Pulmonary artery endothelial cell (primary cell): ENCODE measurements at places on chromosomes 3 and 15.
A peak's percentile ranks its signal among the peaks of the same experiment; 100 is the strongest.

DNA sequence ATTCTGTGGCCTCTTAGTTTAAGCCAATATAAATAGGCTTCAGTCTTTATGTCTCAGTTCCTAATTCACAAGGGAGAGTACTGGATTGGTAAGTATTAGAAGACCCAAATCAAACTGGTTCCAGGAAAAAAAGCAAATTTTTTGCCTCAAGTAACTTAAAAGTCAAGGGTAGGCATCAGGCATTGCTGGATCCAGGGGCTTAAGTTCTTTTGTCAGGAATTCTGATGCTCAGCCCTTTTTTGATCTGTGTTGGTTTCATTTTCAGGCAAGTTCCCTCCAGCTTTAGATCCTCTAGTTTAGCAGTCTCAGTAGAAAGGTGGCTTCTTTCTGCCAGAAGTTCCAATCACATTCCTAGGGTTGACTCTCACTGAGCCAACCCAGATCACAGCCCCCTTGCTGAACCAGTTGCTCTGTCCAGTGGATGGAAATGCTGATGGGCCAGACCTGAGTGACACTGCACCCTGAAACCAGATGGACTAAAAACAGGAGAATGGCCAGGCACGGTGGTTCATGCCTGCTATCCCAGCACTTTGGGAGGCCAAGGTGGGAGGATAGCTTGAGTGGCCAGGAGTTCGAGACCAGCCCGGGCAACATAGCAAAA, 253.5 kb downstream of the SHQ1 start:
- DNase-seq = no peak

DNA sequence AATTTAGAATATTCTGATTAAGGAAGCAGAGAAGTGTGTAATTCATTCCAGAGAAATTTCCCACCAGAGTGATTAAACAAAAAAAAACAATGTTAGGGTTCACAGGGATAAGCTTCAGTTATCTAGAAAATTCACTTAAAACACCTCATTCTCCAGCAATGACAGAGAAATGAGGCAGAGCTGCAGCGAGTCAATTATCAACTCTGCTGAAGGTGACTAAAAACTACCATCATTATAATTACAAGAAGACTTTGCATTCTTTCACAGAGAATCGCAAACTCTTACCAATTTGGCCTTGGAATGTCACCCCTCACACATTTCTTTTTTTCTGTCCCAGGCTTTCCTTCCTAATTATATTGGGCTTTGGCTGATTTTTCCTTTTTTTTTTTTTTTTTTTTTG, 117.1 kb downstream of the RAB11A start:
- DNase-seq = no peak

DNA sequence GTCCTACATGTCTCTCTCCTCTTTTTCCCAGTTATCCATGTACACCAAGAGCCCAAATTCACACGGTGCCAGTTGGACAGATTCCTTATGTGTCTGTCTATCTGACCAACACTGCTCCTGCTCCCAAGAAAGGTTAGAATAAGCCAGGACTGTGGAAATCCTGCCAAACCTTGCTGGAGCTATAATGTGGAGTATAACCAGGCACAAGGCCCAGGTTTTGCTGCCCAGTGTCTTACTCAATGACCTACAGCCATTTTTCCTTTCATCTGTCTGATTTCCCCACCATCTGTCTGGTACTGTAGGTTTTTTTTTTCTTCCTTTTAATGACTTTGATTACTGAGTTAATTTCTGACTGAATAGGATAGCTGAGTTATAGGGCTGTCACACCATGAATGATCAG, 26.5 kb upstream of the MINDY4B start:
- DNase-seq = no peak

DNA sequence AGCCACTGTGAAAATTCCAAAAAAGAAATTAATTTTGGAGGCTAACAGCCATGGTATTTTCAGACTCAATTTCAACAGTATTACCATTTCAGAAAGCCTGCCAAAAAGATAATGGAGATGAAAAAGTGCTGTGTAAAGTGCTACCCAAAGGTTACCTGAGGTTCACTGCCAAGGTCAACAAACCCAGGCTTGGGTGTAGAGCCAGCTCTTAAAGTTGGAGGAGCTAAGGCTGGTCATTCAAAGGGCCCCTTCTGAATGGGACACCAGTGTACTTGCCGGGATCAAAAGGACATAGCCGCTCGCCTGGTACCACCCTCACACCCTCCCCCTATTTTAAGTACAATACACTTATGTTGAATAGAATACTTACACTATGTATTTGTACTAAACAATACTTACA, 64.5 kb downstream of the ETV5 start:
- no peak for DNase-seq

- no peak for DNase-seq
These were observed 241.4 kb downstream of the NFKBIZ start for GRCh38 chr3:102090721-102091045.

- no peak for DNase-seq
These were observed 158.4 kb upstream of the GMNC start for GRCh38 chr3:191020730-191021396.

DNA sequence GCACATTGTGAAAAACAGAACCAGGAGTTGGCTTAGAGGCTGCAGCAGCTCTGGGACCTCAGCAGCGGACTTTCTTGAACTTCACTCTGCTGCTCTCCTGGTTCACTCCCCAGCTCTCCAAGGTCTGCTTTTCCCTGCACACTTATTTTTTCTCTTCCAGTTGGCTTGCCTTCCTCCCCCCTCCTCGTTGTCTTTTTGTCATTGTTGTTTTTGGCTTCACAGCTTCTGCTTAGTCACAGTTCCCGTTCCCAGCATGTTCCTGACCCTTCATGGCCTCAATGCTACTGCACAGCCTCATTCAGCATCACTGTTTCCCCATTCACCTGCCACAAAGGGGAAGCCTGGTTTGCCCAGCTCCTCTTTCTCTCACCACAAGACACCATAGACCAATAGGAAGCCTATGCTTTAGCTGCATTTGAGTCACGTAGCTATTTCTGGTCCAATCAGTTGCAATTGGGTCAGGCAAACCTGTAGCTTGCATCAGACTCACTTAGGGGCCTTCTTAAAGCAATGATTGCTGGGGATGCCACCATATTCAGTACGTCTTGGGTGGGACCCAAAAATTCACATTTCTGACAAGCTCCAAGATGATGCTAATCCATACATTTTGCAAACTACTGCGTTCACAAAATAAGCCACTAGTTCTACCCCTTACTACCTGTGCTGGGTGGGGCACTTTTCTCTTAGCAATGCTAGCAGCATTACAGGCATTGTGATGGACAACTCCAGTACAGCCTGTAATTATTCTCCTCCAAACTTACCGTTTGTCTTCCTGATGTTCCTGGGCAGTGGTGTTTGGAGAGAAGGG, 7.8 kb upstream of the SUMF1 start:
- DNase-seq = peak; percentile 93

DNA sequence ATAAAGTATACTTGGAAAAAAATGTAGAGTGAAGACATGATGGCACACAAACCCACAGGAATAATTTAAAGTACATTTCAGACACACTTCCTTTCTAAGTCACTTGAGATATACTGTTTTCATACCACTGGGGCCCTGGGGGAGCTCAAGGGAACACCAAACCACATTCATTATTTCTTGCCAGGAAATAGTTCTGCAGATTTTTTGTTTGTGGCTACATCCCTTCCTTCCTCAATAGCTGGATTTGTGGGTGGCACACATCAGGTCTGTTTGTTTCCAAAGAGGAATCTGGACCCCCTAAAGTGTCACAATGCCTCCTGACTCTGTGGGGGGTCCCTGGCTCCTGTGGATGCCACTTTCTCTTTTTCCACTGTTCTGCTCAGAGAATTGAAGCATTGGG, 153.5 kb upstream of the COL8A1 start:
- DNase-seq = no peak

DNA sequence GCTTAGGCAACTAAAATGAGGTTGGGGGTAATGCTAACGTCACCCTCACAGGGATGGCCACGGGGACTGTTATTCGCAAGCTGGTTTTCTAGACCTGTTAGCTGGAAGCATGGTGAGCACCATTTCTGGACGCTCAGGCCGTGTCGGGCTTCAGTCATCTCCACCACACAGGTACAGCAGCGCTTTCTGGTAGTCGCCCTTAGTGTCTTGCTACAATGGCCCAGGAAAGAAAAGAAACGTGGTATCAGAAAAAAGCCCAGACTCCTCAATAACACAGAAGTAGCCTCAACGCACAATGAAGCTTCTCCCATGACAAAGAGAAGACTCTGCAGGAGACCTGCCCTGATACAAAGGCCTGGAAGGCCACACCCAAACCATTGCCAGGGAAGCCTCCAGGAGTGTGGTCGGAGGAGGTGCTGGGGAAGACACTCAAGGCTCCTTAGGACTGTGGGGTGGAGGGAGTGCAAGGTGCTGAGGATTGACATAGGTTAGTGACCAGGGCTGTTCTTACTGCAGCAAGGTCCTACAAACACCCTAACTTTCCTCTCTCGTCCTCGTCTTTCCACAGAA, 50.2 kb downstream of the ANXA2 start:
- DNase-seq = no peak

- DNase-seq = no peak
These were observed 391.1 kb upstream of the MDFIC2 start for GRCh38 chr3:70703305-70704102.

GRCh38 chr3:113243071-113243470, 31.7 kb downstream of the BOC start:
- no peak for DNase-seq

DNA sequence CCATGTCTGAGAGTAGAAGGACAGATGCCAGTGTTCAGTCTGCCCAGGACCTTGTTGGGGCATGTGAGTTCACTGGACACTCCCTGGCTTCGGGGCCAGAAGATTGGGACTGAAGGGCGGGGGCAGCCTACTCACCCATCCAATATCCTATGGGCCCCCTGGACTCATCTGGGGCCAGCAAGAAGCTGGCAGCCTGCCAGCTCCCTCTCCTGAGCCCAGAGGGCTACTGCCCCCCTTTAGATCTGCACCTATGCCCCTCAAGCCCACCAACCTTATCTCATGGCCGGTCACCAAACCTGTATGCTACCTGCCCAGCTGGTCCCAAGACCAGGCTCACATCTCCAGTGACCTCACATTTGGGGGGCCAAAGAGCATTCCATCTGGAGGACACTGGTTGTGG, 8.1 kb downstream of the PTH1R start:
- DNase-seq = no peak

GRCh38 chr15:60697750-60698149, 218.8 kb upstream of the ICE2 start:
- no peak for DNase-seq

GRCh38 chr15:62553911-62554563, 389.0 kb upstream of the C2CD4B start:
- no peak for DNase-seq

- no peak for DNase-seq
These were observed 61.4 kb upstream of the ZNF280D start for GRCh38 chr15:56794553-56795329.

DNA sequence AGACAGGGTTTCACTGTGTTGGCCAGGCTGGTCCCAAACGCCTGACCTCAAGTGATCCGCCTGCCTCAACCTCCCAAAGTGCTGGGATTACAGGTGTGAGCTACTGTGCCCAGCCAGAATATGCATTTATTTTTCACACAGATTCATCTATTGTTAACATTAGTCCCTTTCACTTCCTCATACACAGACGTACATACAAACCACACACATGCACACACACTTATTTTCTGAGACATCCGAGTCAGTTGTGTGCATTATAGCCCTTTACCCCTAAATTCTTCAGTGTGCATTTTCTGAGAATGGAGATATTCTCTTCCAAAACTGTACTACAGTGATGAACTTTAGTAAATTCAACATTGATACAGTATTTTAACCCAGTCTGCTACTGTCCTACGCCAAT, 15.0 kb upstream of the MEX3B start:
- DNase-seq = no peak

DNA sequence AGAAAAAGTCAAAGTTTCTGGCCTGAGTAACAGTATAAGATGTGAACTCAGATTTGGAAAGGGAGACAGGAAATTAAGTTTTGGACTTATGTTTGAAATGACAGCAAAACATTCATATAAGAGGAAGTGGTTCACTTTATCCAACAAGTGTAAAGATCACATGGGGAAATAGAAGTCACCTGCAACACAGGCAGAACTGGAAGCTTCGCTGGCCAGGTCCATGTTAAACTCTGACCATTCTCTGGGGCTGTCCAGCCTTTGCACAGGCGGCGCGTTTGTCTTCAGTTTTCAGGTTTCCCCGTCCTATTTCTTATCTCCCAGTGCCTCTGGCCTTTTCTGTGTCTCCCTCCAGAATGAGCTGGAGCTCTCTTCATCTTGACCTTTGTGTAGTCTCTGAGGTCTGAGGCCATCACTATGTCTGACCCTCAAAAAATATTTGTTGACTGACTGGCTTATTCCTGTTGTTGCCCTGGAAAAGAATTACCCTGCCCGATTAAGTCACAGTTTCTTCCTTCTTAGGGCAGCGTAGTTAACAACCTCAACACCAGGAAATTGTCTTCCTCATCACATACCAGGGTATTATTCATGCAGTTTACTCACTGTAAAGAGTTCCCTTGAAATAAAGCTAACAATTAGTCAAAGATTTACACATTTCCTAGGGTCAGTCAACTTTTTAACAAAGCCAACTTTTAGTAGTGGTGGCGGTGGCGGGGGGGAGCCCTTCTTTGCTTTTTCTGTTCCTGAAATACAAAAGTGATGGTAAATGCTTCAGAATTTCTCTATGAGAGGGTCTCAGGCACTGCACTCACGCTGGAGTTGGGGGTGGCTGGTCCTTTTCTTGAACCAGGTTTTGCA, 959 bp upstream of the RASA2 start:
- peak; percentile 81 for DNase-seq

- DNase-seq = no peak
These were observed 31.1 kb downstream of the CYFIP1 start for GRCh38 chr15:22949074-22949547.

DNA sequence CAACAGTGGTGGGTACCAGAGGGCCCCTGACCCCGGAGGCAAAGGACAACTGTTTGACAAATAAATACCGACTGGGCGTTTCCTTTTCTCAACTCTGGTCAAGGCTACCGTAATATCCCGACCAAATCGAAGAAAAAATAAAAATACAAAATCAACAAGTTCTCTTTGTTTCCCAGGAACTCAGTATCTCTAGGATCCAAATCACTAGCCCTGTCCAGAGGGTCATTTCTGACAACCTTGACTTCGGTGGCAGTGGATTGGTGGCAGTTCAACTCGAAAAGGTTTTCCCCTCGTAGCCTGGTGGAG, 456 bp upstream of the DGKG start:
- DNase-seq = no peak

DNA sequence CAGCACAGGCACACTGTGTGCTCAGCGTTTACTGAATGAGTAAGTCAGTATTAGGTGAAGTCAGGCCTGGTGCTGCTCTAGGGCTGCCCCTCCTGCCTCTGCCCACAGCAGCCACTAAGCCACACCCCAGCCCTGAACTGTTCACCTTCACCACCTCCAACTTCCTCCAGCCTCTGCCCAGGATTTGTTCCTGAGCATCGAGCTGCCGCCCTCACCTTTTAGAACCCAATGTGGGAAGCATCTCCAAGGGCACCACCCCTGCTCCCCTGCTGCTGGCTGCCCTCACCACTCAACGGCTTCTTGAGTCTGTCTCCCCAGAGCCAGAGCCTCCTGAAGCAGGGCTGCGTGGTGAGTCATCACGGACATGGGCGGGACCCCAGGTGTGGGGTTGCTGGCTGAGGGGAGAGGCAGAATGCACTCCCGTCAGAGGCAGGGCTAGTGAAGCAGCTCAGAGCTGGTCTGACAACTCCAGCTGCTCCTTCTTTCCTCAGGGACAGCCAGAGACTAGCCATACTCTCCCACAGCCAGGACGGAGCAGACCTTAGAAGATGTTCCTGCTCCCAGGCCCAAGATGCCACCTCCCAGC, 5.8 kb downstream of the HYAL2 start:
- DNase-seq = no peak

- no peak for DNase-seq
These were observed 18.4 kb downstream of the THOC7 start for GRCh38 chr3:63845215-63845614.

GRCh38 chr3:100123112-100123511, 8.8 kb upstream of the FILIP1L start:
- no peak for DNase-seq
